ENCODE measurements at places on chromosomes 6 and 20. TPM values are rescaled to one million over a fixed set of nuclear protein-coding genes. Genes with fewer than 3 reads are reported as not detected.

GRCh38 chr6:43268355-43268700 lies 25.0 kb downstream of the TTBK1 start:
- no peak for DNase-seq

GRCh38 chr6:137217801-137218472 lies 1.2 kb downstream of the IFNGR1 start:
- DNase-seq: no peak

The HMGN4 gene
- total RNA-seq: 45.9 TPM

DNA sequence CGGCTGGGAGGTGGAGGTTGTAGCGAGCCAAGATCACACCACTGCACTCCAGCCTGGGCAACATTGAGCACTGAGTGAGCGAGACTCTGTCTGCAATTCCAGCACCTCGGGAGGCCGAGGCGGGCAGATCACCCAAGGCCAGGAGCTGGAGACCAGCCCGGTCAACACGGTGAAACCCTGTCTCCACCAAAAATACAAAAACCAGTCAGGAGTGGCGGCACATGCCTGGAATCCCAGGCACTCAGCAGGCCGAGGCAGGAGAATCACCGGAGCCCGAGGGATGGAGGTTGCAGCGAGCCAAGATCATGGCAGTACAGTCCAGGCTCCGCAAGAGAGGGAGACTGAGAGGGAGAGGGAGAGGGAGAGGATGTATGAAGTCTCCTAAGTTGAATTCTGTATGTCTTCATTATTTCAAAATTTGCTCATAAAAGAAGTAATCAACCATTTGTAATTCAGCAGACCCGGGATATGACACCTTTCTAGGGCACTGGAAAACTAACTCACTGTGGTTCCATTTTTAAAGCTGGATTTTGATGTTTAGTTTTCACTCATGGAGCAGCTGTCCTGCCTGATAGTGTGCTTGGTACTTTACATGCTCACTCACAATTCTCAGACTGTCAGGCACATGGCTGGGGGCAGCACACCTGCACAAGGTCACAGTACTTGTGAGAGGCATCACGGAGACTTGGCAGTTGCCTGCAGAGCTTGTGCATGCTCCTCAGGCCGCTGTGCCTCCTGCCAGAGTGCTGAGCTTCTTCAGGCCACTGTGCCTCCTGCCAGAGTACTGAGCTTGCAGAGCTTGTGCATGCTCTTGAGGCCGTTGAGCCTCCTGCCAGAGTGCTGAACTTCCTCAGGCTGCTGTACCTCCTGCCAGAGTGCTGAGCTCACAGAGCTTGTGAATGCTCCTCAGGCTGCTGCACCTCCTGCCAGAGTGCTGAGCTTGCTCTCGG lies 106.2 kb downstream of the ERMARD start:
- DNase-seq: no peak

DNA sequence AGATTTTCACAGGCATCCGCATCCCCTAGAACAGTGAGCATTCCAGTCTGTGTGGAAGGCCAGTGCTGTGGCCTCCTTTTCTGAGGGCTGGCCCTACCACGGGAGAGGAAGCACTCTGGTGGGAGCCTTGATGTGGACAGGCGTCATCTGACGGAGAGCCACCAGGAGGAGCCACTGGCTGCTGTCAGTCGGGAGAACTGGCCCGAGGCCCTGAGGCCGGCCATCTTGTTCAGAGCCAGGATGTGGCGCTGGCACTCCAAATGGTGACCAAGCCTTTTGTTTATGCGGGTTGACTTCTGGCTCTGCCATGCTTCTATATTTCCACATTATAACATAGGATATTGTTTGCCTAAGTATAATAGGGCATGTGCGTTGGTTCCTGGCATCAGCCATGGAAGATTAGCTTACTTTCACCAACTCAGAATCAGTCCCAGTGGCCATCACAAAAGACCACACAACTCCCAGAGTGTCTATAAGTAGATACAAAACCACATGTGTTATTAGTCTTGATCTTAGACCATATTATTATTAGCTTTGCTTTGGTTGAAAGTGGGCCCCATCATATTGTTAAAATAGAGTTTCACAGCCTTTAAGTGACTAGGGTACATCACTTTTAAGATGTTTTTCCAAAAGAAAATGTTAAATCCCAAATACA lies 273.9 kb upstream of the TAB2 start:
- no peak for DNase-seq

DNA sequence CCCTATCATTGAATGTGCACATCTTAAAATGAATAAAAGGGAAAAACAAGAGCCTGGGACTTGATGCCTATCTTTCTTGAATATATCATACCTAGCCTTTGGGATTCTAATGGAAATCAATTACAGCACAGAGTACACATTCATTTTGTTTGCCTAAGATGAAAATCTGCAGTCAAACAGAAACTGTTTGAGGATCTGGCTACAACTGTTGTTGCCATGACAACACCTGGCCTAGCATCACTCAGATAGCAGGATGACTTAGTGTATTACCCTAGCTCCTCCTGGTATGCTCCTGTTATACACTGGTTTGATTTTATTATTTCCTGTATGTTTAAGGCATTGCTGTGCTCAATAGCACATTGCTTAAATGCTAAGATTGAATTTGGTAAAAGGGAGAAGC lies 71.5 kb upstream of the LAMP5 start:
- DNase-seq: no peak

DNA sequence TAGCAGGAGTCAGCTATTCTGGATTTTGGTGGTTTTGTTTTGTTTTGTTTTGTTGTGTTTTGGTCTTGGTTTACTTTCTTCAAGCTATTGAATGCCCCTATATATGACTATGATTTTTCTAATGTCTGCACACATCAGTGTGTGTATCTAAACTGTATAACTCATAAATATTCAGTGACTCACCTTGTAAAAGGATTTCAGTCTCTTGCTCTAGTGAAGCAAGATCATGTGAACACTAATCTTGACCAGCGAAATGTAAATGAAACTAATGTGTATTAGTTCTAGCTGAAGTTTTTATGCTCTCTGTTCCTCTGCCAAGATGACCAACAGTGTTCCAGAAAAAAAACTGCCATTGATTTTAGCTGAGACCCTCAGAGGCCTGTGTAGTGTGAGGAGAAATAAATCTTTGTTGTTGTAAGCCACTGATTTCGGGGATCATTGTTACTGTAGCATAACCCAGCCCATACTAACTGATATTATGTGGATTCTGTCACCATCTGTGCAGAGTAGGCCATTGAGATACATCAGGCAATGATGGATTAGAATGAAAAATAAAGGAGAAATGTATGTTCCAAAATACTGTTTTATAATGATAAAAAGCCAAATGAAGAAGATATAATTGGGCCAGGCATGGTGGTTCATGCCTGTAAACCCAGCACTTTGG lies 11.5 kb upstream of the BTBD9 start:
- DNase-seq: no peak

- DNase-seq: no peak
Observed at GRCh38 chr20:38255393-38255792, 5.1 kb downstream of the KIAA1755 start.

- DNase-seq: no peak
Observed at GRCh38 chr6:35919827-35920751, 809 bp downstream of the SRPK1 start.

The SLC17A9 gene
- total RNA-seq: 17.9 TPM

DNA sequence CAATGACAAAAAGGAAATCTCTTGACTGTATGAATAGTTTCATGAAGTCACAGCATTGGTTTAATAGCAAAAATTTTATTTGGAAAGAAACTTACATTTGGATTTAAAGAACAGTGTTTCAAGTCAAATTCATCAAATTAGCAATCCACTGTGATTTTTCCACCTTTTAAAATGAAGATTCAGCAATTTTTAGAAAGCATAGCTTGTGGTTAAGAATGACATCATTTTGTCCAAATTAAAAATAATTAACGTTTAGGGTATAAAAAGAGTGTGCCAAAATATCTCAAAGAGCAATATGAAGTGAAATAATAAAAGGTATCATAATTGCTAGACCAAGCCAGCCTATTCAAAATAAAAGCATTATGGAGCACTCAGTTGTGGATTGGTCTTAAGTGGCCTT lies 114.6 kb downstream of the PAX1 start:
- DNase-seq: no peak

DNA sequence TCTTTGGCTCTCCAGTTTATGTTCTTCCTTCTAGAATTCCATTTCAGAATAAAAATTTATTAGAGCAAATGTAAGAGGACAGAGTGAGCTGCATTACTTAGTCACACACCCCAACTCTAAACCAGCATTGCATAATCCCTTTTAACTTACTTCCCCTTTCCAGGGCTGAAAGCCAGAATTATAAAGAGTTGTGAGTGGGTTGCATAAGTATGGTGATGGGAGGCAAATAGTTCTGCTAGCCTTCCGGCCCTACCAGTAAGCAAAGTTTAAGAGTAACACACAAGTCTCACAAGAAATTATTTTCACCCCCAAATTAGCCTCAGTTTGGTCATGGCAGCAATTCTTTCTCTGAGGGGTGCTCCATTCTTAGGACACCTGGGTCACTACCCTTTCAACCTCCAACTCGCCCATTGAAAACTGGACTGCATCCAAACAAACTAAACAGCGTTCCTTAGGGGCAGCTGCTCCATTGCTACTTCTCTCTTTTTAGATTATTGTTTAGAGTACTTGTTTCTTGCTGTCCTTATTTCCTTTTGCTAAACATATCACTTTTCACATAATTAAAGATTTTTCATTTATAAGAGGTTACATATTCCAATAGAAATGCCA lies 1.6 kb downstream of the KIAA0408 start:
- no peak for DNase-seq

GRCh38 chr6:14092838-14093789 lies 24.5 kb upstream of the CD83 start:
- no peak for DNase-seq

DNA sequence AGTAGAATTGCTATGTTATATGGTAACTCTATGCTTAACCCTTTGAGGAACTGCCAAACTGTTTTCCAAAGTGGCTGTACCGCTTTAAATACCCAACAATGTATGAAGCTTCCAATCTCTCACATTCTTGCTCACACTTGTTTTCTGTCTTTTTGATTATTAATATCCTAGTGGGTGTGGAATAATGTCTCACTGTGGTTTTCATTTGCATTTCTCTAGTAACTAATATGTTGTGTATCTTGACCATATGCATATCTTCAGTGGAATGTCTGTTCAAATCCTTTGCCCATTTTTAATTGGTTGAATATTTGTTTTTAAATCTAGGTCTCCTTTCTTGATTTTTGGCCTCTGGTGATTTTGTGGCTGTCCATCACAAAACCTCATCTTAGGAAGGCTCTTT lies 177.8 kb upstream of the PLCB4 start:
- no peak for DNase-seq

DNA sequence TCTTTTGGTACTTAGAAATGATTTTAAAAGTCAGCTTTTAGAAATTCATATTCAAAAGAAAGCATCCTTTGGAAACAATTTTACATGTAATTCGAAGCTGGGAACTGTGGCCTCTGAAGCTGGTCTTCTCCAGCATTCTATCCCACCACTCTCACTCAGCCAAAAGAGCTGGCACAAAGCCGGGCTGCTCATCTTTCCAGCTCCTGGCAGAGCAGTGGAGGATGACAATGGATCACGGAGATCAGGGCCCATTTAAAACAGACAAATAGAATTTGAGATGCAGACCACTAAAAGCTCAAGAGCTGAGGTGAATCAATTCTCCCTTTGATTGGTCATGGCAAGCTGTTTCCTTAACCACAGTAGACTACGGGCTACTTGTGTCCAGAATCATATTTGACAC lies 60.6 kb downstream of the OTOR start:
- DNase-seq: no peak

DNA sequence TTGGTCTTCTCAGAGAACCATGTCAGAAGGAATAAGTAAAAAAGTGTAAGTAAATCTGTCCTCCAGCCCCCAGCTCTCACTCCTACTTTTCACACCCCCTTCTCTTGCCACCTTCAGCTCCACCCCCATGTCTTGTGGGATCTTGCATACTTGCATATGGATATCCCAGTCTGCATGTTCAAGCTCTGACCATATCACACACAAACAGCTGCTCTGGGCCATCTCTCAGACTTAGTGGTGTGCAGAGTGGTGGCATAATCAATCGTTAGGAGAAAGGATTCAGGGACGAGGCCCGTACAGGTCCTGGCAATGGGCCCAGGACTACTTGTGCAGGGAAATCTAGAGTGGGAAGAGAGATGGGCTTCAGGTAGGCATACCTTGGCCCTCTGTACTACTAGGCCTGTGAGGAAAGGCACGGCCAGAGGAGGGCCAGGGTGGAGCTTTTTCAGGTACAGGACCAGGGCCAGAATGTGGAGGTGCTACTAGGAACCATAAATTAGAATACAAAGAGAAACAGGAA lies 112.0 kb upstream of the SGK1 start:
- DNase-seq: no peak

The CAGE1 gene
- not detected for total RNA-seq

The SLC17A3 gene
- total RNA-seq: not detected

DNA sequence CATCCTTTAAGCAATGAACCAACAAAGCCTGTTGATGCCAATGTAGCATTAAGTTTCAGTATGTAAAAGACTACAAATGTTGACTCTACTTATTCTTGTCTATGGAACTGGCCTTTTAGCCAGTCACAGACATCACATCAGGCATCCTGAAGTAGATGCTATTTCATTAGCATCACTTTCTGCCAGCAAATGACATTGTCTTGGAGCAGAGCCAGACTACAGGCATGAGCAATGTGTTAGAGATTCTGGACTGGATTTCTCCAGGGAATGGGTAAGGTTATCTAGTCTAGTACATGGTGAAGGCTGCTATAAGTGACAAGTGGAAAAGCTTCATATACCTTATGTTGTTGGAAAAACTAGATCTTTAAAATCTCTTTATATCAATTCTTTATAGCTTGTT lies 142.9 kb downstream of the ADGRB3 start:
- no peak for DNase-seq

The C6orf118 gene
- total RNA-seq: not detected

GRCh38 chr6:131368198-131368911 lies 204.7 kb upstream of the ARG1 start:
- DNase-seq: no peak

The SLC4A11 gene
- total RNA-seq: 0.27 TPM

- no peak for DNase-seq
Observed at GRCh38 chr20:8117636-8118035, 14.4 kb upstream of the PLCB1 start.

The LRFN2 gene
- not detected for total RNA-seq

DNA sequence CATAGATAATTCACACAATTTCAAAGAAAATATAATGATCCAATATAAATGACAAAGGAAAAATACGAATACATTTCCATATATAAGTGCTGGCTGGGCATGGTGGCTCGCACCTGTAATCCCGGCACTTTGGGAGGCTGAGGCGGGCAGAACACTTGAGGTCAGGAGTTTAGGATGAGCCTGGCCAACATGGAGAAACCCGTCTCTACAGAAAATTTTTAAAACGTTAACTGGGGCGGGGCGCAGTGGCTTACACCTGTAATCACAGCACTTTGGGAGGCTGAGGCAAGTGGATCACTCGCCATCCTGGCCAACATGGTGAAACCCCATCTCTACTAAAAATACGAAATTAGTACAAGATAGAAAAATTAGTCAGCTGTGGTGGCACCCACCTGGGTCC lies 14.9 kb upstream of the MAPK13 start:
- no peak for DNase-seq

The BMP5 gene
- not detected for total RNA-seq

Measured in thoracic aorta (tissue), 2 donors.